ENCODE measurements at places on chromosomes 3 and 15. TPM values are rescaled to one million over a fixed set of nuclear protein-coding genes. Genes with fewer than 3 reads are reported as not detected.

The GOLGA8T gene
- not detected for total RNA-seq

The CFAP91 gene
- total RNA-seq, result 0.17 TPM

The AMOTL2 gene
- total RNA-seq, result not detected

The CPN2 gene
- not detected for total RNA-seq

The NFKBIZ gene
- 149 TPM for total RNA-seq

The IL1RAP gene
- 20.2 TPM for total RNA-seq

The GJD2 gene
- not detected for total RNA-seq

The TRIM42 gene
- not detected for total RNA-seq

The ITIH1 gene
- not detected for total RNA-seq

The IQCF5 gene
- not detected for total RNA-seq

The SYNM gene
- 2.8 TPM for total RNA-seq

The HTR3E gene
- total RNA-seq, result not detected

The ARPIN gene
- total RNA-seq, result not detected

The GOLGA6D gene
- not detected for total RNA-seq

The CACNA2D3 gene
- total RNA-seq, result not detected

The NCK1 gene
- total RNA-seq, result 46.2 TPM

The TIMP4 gene
- total RNA-seq, result not detected

The MFGE8 gene
- 18.7 TPM for total RNA-seq

The TIGIT gene
- total RNA-seq, result 3.6 TPM

The CHRM5 gene
- total RNA-seq, result not detected

The BLM gene
- total RNA-seq, result 75.3 TPM
